ENCODE measurements at places on chromosomes 11 and 22. TPM values are rescaled to one million over a fixed set of nuclear protein-coding genes. Genes with fewer than 3 reads are reported as not detected.

PDXP gene
- 36.1 TPM for total RNA-seq

GRCh38 chr22:25833676-25834075, 91.7 kb downstream of the MYO18B start:
- DNase-seq: no peak

DNA sequence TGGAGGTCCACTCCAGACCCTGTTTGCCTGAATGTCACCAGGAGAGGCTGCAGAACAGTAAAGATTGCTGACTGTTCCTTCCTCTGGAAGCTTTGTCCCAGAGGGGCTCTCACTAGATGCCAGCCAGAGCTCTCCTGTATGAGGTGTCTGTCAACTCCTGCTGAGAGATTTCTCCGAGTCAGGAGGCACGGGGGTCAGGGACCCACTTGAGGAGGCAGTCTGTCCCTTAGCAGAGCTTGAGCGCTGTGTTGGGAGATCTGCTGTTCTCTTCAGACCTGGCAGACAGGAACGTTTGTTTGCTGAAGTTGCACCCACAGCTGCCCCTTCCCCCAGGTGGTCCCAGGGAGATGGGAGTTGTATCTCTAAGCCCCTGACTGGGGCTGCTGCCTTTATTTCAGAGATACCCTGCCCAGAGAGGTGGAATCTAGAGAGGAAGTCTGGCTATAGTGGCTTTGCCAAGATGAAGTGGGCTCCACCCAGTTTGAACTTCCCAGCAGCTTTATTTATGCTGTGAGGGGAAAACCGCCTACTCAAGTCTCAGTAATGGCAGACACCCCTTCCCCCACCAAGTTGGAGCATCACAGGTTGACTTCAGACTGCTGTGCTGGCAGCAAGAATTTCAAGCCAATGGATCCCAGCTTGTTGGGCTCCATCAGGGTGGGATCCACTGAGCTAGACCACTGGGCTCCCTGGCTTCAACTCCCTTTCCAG, 99.4 kb downstream of the PDE3B start:
- DNase-seq: no peak

DNA sequence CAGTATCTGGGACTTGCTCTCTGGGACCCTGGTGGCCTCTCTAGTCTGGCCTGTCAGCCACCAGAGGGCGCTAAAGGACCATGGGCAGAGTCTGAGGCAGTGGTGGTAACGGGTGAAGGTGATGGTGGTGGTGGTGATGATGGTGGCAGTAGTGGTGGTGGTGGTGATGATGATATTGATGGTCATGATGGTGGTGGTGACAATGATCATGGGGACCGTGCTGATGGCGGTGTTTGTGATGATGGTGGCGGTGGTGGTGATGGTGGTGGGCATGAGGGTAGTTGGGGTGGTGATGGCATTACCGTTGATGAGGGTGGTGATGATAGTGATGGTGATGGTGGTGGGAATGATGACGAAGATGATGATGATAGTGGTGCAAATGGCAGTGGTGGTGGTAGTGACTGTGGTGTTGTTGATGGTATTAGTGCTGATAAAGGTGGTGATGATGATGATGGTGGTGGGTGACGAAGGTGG, 16.0 kb downstream of the TRPM5 start:
- DNase-seq: peak; percentile 88

DNA sequence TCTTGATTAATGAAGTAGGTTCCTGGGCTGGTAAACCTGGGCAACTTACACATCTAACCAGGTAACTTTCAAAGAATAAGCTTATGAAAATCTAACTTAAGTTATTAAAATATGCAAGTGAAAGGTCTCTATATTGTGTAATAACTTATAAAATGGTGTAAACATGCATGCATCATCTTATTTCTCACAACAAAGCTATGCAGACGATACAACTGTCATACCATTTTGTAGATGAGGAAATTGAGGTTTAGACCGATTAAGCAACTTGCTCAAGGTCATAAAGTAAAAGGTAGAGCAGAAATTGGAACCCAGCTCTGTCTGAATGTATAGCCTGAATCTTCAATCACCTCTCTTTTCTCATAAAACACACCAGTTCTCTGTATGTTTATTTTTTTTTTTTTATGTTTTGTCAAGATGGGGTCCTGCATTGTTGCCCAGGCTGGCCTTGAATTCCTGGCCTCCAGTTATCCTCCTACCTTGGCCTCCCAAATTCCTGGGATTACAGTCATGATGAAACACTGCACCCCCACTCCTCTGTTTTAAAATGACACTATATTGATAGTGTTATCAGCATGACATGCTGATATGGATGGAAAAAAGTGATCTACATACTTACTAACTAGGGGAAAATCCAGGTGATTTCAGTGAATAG, 109.6 kb downstream of the SGSM3 start:
- DNase-seq: no peak

GRCh38 chr11:128653801-128654231, 40.1 kb upstream of the FLI1 start:
- peak; percentile 43 for DNase-seq

DNA sequence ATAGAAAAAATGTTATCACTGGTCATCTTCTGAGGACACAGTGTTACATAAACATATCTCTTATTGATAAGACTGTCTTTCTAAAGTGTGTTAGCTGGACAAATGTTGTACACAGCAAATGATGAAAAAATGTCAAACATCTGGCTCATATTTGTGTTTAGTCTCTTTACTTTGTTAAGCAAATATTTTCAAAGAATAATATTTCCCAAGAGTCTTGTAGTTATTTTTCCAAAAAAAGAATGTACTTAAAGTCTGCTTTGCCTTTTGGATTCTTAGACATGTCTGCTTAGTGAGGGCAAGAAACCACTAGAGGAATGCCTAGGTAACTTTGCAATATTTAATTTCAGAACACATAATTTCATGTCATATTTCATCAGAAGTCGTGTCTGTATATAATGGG, 23.9 kb upstream of the CCDC179 start:
- DNase-seq: no peak
